ENCODE measurements at places on chromosomes 12 and 14.

GRCh38 chr12:9180810-9181209, 27.4 kb downstream of the PZP start:
- no peak for DNase-seq

DNA sequence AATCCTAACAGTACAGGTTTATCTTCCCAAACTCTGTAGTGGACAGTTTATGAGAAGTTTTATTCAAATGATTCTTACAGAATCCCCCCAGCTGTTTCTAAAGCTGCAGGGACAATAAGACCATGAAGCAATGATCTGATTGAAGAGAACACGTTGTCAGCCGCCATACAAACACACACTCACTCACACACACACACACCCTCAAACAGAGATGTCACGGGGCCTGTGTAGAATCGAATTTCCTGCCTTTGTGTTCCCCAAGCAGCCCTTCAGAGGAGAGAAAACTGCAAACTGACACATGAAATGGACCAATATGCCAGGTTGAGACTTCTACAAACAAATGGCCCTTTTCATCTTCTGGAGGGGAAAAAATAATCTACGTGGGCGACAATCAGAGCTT, 80.5 kb upstream of the TBX3 start:
- DNase-seq, result no peak

DNA sequence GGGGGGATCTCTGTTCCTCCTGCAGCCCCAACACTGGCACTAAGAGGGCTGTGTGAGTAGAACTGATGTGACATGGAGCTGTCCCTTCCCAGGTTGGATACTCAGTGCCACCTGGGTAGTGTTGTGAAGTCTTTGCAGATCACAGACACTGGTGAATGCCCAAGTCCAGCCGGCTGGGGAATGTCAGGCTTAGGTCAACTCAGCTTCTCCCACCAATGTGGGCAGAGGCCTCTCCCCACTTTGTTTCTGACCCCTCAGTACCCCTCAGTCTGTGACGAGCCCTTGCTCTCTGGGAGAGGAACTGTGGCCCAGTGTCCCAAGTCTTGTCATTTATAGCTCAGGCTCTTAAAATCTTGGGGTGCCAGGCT, 11.3 kb downstream of the SLC25A29 start:
- DNase-seq, result no peak

DNA sequence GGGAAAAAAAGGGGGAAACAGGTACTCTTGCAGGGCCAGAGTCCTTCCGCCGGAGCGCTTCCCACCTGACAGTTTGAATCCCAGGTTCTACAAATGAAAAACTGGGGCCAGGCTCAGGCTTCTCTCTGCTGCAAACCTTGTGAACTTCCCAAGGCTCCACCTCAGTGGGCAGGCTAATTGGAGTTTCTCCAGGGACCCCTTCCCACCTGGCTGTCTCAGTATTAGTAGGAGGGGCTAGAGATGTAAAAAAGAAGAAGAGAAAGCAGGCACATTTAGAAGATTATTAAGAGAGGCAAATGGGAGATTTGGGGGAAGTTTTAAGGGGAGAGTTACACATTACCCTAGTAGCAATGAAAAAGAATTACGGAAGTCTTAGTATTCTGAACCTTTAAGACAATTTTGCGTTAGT, 20.0 kb upstream of the CLEC2D start:
- no peak for DNase-seq

DNA sequence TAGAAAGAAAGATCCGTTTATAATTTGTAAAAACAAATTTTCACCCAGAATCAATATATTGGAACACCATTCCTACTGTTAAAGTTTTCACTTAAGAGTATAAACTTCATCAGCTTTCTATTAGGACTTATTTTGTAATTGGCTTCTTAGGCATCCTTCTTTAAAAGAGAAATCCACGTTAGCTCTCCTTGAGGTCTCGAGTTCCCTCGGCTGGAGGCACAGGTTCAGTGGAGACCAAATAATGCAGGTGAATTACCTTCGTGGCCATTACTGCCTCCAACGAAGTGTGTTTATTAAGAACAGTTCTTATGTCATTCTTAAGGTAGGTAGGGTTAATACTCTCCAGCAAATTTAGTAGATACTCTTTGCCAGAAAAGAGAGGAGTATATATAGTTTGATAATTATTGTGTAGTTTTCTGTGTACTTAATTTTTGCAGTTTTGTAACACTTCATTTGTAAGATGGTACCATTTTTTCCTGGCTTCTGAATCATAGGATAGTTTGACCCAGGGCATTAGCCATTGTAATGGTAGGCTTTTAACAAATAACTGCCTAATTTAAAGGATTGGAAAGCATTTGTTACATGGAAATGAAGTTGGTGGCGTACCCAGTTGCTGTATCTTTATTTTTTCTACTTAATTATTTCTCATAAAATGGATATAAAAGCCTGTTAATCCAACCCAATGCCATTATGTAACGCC, 2.2 kb downstream of the CALM1 start:
- DNase-seq, result no peak

DNA sequence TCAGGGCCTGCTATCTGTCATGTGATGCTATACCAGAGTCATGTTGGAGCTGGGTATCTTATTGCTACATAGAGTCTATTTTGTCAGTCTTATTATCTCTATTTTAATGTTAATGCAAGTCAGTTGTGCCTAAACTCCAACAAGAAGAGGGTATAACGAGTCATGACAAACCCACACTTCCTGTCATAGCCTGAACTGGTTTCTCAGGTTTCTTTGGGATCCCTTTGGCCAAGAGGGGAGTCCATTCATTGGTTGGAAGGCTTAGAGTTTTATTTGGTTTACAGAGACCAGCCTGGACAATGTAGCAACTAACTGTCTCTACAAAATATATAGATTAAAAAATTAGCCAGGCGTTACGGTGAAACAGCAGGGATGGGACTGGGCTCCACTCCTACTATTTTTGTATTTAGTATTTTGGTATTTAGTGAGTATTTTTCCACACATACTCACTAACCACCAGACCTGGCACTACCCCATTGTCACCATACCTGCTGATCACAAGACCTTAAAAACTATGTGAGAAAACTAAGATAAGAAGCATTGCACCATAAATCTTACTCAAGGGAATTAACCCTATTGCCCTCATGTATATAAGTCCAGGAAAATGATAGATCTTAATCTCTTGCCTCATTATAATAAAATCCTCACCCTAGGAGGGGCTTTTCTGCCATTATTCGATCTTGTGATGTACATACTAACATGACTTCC, 387.5 kb downstream of the IPO8 start:
- no peak for DNase-seq

GRCh38 chr12:40635141-40635731, 57.0 kb upstream of the CNTN1 start:
- no peak for DNase-seq

DNA sequence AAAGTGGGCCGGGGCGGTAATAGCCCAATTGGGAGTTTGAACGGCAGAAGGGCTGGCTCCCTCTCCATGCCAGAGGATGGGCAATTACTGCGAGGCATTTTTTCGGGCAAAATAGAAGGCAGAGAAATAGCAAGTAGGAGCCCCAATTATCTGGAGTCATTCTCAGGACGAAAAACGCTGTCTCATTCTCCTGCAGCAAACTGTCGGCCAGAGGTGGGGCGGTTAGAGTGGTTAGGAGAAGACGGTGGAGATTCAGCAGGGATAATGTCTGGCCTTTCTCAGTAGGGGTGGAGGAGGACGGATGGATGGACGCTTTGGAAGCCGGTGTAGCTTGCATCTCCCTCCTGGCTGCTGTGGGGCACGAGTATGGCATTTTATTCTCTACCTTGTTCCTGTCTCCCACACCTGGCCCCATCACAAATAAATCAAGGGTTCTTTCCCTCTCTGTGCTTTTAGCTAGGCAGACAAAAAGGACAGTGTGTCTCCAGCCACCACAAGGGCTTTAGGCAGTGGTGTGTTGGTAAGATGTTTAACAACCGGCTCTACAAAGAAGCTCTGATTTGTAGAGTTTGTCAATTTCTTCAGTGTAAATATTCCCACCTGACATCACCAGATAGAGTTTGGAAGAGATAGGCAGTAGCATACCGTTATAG, 140.5 kb upstream of the LHX5 start:
- no peak for DNase-seq

- no peak for DNase-seq
Measured at GRCh38 chr12:120079411-120080400, 36.8 kb downstream of the RAB35 start.

DNA sequence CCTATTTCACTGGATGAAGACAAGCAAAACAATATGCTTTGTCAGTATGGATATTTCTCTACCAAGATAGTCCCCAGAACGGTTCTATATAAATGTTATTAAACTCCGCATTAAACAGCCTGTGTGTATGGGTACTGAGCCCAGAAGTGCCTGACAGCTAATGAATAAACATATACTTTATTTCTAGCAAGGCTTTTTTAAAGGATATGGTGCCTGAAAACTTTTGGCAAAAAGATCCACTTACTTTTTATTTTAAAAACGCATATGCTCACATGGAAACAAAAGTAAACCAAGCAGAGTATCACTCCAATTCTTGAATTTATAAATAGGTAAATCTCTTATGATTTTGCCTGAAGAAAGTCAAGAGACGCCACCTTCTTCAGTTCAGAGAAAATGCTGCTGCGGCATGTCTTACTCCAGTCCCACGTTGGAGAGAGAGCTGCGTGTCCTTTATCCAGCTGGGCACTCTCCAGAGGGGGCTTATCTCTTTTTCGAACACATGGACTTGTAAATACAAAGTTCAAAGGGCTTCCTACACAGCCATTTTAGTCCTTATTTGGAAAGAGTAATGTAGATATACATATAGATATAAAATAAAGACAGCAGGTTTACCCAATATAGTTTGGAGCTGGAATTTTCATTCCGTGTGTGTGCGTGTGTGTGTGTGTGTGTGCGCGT, 264.2 kb downstream of the ADAMTS20 start:
- no peak for DNase-seq

GRCh38 chr14:22796087-22796707, 19.0 kb downstream of the SLC7A7 start:
- DNase-seq, result no peak

DNA sequence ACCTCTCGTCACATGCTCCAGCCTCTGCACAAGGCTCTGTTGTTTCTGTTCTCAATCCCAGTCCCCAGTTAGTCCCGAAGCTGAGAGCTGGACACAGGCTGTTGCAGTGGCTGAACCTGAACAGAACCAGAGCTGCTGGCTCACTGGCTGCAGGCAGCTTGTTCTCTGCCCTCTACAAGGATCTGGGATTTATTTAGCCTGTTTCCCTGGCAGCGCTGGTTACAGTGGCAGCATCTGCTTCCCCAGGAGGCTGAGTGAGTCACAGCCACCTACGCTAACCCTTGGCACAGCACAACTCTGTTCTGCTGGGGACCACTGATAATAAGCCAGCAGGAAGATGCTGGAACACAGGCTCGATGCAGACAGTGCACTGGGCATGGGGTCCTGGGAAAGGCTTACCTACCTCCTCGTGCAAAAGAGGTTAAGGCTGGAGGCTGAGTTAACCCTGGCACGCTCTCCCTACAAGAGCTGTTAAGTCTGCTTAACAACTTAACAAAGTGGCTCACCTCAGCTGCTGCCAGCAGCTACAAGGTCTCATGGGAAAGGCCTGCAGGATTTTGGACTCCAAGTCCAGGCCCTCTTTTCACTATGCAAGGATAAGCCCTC, 299.6 kb downstream of the PCNX1 start:
- no peak for DNase-seq

DNA sequence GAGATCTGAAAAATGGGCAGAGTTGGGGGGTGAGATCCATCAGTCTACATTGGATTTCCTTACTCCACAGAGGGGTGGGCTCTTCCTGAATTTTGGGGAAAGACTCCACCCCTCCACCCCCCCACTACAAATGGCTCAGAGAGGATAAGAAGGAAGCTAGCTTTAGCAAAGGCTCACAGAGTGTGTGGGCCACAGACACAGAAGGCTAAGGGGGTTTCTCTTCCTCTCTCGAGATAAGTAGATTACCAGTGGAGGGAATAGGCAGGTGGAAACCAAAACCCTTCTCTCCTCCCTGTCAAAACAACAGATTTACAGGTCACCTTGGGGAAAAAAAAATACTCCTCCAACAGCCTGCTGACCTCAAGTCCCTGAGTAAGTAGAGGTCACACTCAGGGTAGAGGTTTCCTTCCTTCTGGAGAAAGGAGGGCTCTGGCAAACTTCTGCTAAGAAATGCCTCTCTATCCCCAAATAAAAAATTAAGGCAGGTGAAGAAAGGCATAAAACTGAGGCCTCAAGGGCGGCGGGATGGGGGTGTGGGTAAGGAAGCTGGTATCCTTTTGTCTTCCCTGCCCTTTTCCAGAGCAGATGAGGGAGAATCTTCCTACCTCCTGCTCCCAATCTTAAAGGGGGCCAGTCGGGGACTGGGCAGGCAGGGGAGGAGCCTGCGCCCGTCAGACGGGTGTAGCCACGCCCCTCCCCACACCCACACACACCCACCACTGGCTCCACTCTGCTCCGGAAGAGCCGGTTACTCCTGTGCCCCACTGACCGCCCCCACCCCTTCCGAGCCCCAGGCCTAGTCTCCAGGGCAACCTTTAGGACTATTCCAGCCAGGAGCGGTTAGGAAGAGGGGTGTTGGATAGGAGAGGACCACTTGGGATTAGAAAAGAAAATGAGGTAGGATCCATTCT, 1.9 kb upstream of the BAZ2A start:
- no peak for DNase-seq

GRCh38 chr12:53480491-53481442, 18.5 kb downstream of the MAP3K12 start:
- DNase-seq, result no peak

- DNase-seq, result no peak
Measured at GRCh38 chr12:91143206-91143605, 31.9 kb upstream of the LUM start.

DNA sequence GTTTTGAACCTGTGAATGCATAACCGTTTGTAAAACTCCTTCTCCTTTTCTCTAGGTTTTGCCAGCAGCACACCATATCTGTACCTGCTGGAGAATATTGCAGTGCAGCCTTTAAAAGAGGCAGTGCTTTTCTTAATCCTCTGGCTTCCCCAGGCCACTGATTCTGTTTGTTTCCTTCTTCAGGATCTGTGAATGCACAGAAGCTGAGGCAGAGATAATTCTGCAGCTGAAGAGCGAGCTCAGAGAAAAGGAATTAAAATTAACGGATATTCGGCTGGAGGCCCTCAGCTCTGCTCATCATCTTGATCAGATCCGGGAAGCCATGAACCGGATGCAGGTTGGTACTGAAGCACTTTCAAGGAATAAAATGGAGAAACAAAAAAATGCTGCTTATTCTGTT, 348.7 kb downstream of the NAV3 start:
- no peak for DNase-seq

DNA sequence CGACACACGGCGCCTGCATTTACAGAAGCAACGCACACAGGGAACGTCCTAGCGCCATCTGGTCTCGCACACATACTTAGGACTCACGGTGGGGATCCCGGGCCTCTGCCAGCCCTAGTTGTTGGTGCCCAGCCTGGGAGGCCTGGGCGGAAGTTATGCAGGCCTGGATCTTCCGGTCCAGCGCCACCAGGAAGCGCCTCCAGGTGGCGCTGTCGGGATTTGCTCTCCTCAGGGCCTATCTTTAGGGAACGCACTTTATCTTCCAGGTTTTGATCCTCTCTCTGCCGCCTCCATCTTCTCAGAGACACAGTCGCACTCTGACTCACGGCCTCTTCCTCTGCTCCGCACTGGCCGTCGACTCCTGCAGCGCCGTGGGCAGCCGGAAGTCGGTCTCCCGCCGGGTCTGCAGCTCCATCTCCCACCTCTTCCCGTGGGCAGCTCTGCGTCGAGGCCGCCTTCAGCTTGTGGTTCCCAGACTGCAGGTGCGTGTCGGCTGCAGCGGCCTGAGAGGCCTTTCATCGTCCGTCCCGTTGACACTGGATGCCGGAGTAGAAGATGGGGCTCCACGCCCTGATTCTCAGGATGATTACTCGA, 760.4 kb downstream of the TMEM121 start:
- no peak for DNase-seq

All from NCI-H2081 treated with DMSO at 0.1 percent for 48 hours (cell line).